Body of pancreas (tissue), 4 donors: ENCODE measurements at places on chromosomes 4 and X. TPM values are rescaled to one million over a fixed set of nuclear protein-coding genes. Genes with fewer than 3 reads are reported as not detected.

The TLR6 gene
- 1.8 TPM for total RNA-seq

The NXF2 gene
- total RNA-seq = not detected

The SH3RF1 gene
- 17.4 TPM for total RNA-seq

The LSM6 gene
- total RNA-seq = 34.3 TPM

DNA sequence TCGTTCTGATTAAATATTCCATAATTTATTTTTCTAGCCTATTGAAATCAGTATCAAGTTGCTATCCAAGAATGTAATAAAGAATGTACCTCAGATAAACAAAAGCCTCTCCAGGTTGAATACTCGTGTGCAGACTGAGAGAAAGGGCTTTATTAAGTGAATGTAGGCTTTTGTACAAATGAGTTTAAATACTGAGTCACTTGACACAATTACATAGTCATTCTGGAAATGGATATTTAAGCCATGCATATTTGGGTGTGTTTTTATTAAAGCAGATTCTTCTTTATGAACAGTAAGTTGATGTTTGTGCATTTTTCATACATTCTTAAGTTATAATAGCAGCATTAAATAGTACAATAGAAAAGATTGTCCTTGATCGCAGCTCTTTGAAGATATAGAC, 139.8 kb upstream of the GK2 start:
- no peaks in the 10 kb centered on the region for H3K4me1 ChIP-seq
- H3K36me3 ChIP-seq = no peaks in the 10 kb centered on the region
- no peak overlapping the region for H3K4me3 ChIP-seq

DNA sequence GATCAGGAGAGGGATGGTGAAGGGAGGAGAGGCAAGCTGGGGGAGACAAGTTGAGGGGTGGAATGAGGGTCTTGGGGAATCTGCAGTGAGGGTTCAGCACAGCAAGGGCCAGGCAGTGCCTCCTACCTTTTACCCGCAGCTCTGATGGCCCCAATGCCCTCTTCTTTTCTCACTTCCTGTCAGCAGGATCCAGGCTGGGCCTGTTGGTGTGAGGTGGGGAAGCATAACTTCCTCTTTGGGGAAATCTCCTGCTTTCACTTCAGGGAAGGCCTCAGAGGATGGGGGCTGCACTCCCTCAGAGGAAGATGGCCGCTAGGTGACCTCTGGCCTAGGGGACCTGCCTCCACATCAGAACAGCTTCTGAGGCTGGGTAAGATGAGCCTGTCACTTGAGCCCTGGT, 36.5 kb downstream of the EFNB1 start:
- DNase-seq = no peak
- H3K36me3 ChIP-seq = no peaks in the 10 kb centered on the region
- H3K27me3 ChIP-seq = no peaks in the 10 kb centered on the region
- H3K4me3 ChIP-seq = no peak overlapping the region

- H3K27ac ChIP-seq = no peak overlapping the region
- H3K4me1 ChIP-seq = peaks cover 23% of the 10 kb centered on the region
- no peaks in the 10 kb centered on the region for H3K27me3 ChIP-seq
- H3K36me3 ChIP-seq = no peaks in the 10 kb centered on the region
- H3K4me3 ChIP-seq = no peak overlapping the region
- no peak for DNase-seq
Observed at GRCh38 chr4:8185295-8185694, 13.8 kb upstream of the SH3TC1 start.

DNA sequence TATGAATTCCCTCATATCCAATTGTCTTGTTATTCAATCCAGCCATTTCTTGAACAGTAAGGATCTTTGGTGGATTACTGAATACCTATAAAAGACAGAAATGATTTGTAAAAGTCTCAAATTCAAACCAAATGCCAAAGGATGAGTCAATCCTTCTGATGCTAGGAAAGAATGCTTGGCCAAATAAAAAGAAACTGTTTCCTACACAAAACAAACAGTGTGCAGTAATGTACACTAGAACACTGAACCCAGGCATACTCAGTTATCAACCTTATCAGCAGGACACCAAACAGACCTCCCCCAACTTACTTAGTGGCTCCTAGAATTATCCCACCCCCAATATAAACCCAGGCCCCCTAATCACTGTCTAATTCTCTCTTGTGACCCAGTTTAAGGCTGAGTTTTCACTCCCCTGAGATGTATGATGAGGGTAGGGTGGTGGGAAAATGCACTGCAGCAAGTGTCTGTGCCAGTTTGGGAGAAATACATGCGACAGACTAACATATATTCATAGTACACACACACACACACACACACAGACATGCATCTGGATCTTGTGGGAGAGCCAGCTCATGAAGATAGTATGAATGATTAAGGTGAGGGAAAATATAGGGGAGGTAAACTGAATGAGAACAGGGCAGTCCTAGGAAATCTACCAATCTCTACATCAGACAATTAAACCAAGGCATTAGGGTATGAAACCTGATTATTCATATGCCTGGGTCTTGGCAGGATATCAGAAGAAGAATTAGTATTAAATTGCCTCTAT, 35.0 kb downstream of the CLDN2 start:
- H3K27ac ChIP-seq = no peak overlapping the region
- H3K4me1 ChIP-seq = peaks cover 4% of the 10 kb centered on the region
- no peak overlapping the region for H3K4me3 ChIP-seq
- H3K36me3 ChIP-seq = no peaks in the 10 kb centered on the region
- H3K27me3 ChIP-seq = no peaks in the 10 kb centered on the region
- DNase-seq = no peak

GRCh38 chrX:78619834-78620233, 39.3 kb downstream of the RTL3 start:
- no peaks in the 10 kb centered on the region for H3K27me3 ChIP-seq
- no peak overlapping the region for H3K4me3 ChIP-seq
- no peak for DNase-seq
- no peaks in the 10 kb centered on the region for H3K36me3 ChIP-seq

- peak; percentile 16 for DNase-seq
- H3K4me1 ChIP-seq = no peaks in the 10 kb centered on the region
- no peaks in the 10 kb centered on the region for H3K36me3 ChIP-seq
- H3K27me3 ChIP-seq = no peaks in the 10 kb centered on the region
Observed at GRCh38 chrX:102684772-102685520, 27.3 kb upstream of the GPRASP2 start.
